ENCODE measurements at places on chromosomes 1 and 21.

DNA sequence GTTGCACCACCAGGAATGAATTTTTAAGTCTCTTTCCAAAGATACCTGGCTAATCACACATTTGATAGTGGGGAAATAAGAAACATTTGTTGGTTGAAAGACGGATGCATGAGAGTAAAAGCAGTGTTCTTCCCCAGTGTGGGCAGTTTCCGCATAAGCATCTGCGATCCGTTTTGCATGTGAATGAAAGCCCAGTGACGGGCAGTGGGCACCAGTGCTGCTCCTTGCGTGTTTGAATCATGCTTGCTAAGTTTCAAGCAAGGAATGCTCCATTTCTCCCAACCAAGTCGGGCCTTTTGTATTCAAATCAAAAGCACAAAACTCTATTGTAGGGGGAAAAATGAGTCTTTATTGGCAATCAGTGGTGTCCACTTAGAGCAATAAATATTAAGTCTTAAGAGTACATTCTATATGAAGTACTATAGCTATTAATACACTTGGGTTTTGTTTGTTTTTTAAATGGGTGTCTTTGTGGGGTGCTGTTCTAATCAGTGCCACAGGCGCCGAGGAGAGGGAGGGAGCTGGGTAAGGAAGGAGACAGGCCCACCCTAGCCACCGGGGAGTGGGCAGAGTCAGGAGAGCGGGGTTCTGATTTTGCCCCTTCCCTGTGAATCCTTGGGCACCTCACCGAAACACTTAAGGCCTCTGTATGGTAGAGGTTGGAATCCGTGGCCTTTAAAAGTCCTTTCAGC lies 750 bp upstream of the PTGFRN start:
- DNase-seq, result no peak

DNA sequence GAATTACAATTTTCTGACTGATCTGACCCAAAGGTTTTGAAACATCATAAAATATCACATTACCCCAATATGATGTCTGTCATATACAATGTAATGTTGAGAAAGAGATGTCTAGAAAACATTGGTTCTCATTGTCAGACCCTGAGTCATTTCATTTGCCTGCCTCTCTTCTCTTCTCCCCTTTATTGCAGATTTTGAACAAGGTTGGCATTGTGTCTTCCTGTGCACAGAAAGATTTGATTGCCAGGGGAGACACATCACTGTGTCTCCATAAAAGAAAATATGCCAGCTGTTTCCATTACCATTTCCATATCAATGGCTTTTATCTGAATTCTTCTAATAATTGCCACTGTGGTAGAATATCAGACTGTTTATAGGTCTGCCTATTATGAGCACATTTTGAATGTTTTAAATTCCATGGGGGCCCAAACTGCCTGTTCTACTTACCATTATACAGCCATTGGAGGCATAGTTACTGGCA lies 65.6 kb downstream of the IFI44 start:
- no peak for DNase-seq

DNA sequence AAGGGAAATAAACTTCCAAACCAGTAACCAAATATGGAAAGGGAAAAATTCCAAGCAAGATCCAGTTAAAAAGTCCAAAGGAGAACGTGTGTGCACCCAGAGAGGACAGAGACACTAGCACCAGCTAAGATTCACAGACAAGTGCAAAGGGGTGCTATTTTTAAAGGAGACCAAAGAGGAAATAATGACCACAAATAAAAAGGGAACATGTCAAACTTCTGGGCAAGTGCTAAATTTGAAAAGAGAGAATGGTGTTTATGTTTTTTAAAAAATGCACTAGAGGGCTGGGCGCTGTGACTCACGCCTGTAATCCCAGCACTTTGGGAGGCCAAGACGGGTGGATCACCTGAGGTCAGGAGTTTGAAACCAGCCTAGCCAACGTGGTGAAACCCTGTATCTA lies 8.6 kb downstream of the JAM2 start:
- DNase-seq, result no peak

DNA sequence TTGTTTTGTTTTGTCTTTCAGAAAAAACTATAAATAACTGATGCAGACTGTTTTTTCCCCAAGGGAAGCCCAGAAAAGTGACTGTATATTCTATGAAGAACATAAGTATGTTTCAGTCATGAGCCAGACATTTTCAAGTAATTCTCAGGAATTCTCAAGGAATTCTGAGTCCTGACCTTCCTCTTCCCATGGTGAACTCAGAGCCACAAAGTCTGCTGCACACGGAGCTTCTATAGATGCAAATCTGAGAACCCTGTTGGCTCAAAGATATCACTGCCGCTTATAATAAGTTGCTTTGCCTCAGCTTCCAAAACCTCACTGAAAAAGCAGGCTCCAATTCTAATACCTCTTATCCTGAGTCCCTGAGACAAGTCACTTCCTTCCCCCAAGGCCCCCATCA lies 418.5 kb upstream of the RUNX1 start:
- no peak for DNase-seq

DNA sequence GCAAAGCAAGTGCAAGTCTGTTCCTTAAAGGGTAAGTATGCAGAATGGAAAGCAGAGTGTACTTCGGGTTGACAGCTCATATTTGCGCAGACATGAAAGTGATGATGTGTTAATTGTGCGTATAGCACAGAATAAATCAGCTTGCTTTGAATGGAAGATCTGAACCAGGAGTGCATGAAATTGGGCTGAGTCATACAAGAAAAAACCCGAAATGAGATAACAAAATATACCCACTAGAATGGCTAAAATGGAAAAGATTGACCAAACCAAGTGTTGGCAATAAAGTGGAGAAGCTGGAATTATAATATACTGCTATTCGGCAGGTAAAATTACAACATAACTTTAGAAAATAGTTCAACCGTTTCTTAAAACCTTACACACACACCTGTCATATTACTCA lies 28.5 kb downstream of the CR1L start:
- no peak for DNase-seq

- no peak for DNase-seq
Measured at GRCh38 chr1:80392529-80392928, 1386.0 kb upstream of the ADGRL4 start.

DNA sequence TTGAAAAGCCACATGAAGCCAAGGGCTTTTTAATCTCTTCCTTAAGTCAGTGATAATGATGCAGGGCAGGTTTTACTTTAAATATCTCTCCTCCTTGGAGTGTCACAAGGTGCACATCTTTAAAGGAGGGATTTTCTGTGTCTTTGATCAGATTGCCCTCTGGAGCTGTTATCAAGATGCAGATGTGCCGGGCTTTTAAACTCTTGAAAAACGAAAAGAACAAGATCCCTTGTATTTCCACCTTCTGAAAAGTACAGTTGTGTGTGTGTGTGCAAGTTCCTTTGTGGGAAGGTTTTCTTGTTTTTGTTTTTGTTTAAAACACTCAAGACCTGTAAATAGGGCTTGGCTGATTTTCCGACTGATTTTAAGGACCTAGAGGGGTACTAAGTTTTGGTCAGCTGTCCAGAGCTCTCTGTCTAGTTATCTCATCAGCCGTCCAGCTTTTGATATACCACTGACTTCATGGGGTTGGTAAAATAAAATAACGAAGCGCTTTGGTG lies 1.6 kb downstream of the MARK1 start:
- peak; percentile 12 for DNase-seq

- no peak for DNase-seq
Measured at GRCh38 chr1:191561276-191561675, 597.0 kb upstream of the RGS18 start.

DNA sequence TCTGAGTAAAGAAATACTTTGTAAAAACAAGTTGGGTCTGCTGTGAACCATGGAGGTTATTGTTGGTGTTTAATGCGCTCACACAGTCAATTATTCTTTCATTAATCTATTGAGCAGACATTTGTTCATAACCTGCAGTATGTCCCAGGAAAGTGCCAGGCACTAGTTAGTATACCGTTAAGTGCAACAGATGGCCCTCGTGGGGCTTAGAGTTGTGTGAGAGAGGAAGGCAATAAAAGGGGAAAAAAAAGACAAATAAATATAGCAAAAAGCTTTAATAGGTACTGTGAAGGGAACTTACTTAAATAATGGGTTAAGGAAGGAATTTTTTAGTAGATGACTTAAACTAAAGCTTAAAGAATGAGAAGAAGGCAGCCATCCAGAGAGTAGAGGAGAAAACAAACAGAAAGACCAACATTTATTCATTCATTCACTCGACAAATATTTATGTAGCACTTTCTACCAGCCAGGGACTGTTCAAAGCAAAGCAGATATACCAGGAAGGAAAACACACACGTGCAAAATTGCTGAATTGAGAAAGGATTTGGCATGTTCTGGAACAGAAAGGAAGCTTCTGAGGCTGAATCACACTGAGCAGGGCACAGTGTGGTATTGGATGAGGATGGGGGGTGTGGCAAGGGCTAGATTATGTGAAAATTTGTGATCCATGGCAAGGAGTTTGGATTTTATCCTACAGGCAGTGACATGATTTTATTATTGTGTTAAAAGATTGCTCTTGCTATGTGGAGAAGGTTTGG lies 296.1 kb upstream of the SGIP1 start:
- DNase-seq, result no peak

All from tongue (tissue), 3 donors.